Mesothelial cell of epicardium (in vitro differentiated cells): ENCODE measurements at places on chromosomes 4 and X. TPM values are rescaled to one million over a fixed set of nuclear protein-coding genes. Genes with fewer than 3 reads are reported as not detected.

GPR173 gene
- 27.2 to 29.0 TPM (median 28.5 TPM) in 3 replicates for total RNA-seq

CDS1 gene
- 18.7 to 20.2 TPM (median 18.7 TPM) in 3 replicates for total RNA-seq

FAAH2 gene
- total RNA-seq: 8.4 to 11.2 TPM (median 10.0 TPM) in 3 replicates

NAA11 gene
- total RNA-seq: not detected in 3 replicates

NEUROG2 gene
- total RNA-seq: not detected in 3 replicates

PF4V1 gene
- not detected in 3 replicates for total RNA-seq

DIPK2B gene
- not detected in 3 replicates for total RNA-seq

GRCh38 chr4:80538276-80538926 is 202.9 kb downstream of the CFAP299 start:
- H3K27ac ChIP-seq: no peak overlapping the region
- DNase-seq: no peak
- no peaks in the 10 kb centered on the region for H3K4me1 ChIP-seq
- no peaks in the 10 kb centered on the region for H3K36me3 ChIP-seq
- no peak overlapping the region for H3K4me3 ChIP-seq

- H3K27ac ChIP-seq: no peak overlapping the region
- H3K4me1 ChIP-seq: peaks cover 4% of the 10 kb centered on the region
- H3K4me3 ChIP-seq: no peak overlapping the region
- H3K27me3 ChIP-seq: no peaks in the 10 kb centered on the region
Observed at GRCh38 chr4:12875640-12876243, 608.4 kb downstream of the RAB28 start.

DNA sequence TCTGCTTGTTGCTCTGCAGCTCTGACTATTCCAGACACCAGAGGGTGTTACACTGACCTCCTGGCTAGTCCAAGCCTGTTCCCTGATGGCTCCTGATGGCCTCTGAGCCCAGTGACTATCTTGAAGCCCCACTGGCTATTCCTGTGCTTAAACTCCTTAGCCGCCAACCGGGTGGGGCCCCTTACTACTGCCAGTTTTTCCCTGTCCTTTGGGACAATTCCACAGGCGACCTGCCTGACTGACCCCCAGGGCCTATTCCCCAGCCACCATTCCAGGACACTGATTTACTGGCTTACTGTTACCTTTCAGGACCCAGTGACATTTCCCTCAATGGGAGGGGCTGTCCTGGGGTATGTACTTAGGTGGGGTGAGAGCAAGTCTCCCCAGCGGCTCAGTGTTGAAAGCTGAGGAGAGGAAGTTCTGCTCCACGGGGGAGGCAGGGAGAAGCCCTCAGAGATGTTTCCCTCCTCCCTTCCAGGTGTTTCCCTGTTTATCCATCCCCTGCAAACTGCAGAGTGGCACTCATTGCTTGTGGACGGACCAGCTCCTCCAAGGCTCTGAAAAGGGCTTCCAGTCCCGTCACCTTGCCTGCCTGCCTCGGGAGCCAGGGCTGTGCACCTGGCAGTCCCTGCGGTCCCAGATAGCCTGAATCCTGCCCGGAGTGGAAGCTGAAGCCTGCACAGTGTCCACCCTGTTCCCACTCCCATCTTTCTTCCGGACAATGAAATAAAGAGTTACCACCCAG is 4.0 kb downstream of the TIMP1 start:
- H3K27me3 ChIP-seq: peaks cover 5% of the 10 kb centered on the region
- peaks cover 11% of the 10 kb centered on the region for H3K4me1 ChIP-seq
- DNase-seq: peak; percentile 19
- H3K36me3 ChIP-seq: peaks cover 2% of the 10 kb centered on the region
- H3K4me3 ChIP-seq: no peak overlapping the region

GRCh38 chrX:136065044-136065671 is 79.9 kb downstream of the SLC9A6 start:
- no peak for DNase-seq
- H3K27ac ChIP-seq: no peak overlapping the region
- no peaks in the 10 kb centered on the region for H3K4me1 ChIP-seq
- H3K36me3 ChIP-seq: no peaks in the 10 kb centered on the region

DNA sequence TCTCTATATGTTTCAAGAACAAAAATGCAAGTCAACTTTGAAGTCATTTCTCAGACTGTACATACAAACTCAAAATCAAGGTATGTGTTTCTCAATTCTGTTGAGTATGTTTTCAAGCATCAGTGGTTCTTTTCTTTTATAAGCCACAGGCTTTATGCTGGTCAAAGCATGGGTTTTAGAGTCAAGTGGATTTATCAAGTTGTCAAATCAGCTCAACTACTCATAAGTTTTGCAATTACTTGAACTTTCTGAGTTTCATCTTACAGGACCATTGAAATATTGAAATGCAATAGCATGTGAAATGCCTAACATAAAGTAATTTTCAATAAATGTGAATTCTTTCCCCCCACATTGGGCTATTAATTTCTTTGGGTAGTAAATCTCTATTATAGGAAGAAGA is 239.9 kb upstream of the DKK2 start:
- H3K4me3 ChIP-seq: no peak overlapping the region
- H3K27ac ChIP-seq: no peak overlapping the region
- peaks cover 36% of the 10 kb centered on the region for H3K4me1 ChIP-seq

DNA sequence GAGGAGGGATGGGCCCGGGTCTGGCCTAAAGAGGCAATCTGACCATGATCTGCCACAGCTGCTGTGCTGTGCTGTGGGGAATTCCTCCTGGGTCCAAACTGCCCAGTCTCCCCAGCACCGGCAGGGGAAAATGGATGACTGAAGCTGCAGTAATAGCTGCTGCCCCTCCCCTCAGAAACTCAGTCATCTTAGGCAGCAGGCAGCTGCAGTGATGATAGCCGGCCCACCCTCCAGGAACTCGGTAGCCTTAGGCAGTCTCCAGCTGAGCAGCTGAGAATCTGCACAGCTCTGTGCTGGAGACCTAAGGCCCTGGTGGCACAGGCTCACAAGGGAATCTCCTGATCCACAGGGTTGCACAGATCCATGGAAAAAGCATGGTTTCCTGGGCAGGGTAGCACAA is 113.4 kb upstream of the USP38 start:
- no peak overlapping the region for H3K27ac ChIP-seq
- H3K36me3 ChIP-seq: no peaks in the 10 kb centered on the region
- no peaks in the 10 kb centered on the region for H3K4me1 ChIP-seq
- no peaks in the 10 kb centered on the region for H3K27me3 ChIP-seq

- H3K4me3 ChIP-seq: no peak overlapping the region
- no peaks in the 10 kb centered on the region for H3K27me3 ChIP-seq
- peaks cover 38% of the 10 kb centered on the region for H3K36me3 ChIP-seq
- no peak overlapping the region for H3K27ac ChIP-seq
- no peaks in the 10 kb centered on the region for H3K4me1 ChIP-seq
- DNase-seq: no peak
Observed at GRCh38 chrX:108584617-108585211, 145.1 kb downstream of the COL4A5 start.
